ENCODE measurements at places on chromosomes 12 and 14.

DNA sequence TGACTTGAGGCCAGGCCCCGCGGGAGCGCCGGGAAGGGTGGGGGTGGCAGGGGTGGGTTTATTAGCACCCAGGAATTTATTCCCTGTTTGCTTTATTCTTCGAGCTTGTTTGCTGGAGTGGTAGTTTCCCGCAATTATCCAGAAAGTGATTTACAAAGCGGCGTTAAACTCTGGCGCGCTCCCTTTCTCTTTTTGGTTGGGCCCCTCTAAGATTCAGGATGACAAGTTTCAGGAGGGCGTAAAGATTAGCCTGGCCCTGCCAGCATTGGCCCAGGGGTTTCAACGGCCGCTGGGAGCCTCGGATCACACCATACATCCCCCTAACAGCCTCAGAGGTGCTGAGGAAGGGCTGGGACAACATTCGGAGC is 444 bp upstream of the NKX2-8 start:
- no peak for DNase-seq

DNA sequence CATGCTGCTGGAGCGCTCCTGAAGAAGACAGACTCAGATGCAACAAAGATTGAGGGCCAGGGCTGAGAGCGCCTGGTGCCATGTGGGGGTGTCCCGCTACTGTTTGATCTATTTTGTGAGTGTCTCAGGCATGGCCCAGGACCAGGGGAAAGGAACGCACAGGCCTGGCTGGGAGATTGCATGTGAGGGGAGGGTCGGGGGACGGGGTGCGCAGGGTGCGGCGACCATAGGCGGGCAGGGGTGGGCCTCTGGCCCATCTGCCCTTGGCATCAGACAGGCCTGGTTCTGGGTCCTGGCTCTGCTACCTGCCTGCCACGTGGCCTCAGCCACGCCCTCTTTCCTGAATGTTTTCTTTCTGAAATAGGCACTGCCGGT is 47.5 kb downstream of the BEGAIN start:
- no peak for DNase-seq

- DNase-seq, result no peak
Measured at GRCh38 chr14:25350802-25351201, 300.9 kb upstream of the STXBP6 start.

DNA sequence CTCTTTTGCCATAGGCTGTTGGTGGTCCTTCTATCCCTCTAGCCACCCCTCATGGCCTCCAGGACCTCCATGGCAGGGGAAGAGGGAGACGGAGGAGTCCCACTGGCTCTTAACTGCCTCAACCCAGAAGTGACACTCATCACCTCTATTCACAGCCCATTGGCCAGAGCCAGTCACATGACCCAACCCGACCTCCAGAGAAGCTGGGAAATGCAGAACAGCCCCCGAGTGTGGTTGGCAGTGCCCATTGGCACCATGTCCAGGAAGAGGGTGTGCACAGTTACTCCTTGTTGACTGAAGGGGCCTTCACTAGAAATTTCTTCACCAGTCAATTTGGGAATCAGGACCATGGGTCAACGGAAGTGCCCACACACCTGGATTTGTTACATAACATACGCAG is 17.0 kb upstream of the BCL11B start:
- no peak for DNase-seq

- no peak for DNase-seq
Measured at GRCh38 chr14:90587918-90588317, 191.1 kb downstream of the CALM1 start.

GRCh38 chr14:65214741-65215140 is 112.4 kb upstream of the MAX start:
- no peak for DNase-seq

GRCh38 chr12:88298761-88299242 is 156.7 kb downstream of the TMTC3 start:
- DNase-seq, result no peak

DNA sequence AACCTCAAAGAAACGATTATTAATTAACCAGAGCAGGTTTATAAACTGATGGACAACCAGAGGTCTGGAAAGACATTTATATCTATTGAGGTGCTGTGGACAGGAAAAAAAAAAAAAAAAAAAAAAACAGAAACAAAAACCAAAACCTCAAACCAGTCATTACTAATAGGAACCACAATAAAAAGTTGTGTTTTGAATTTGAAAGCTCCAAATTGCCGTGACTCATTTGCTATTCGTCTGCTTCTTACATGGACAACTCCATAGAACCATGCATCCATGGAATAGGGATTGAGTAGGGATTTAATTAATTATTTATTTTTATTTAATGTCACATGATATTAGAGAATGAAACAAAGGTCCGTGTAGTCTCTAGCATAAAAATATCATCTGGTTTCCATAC is 134.1 kb upstream of the SSTR1 start:
- no peak for DNase-seq

- peak; percentile 50 for DNase-seq
Measured at GRCh38 chr12:82996168-82996812, 309.6 kb downstream of the TMTC2 start.

- DNase-seq, result no peak
Measured at GRCh38 chr12:22670762-22671161, 45.8 kb downstream of the ETNK1 start.

- DNase-seq, result no peak
Measured at GRCh38 chr14:68476212-68477109, 316.4 kb downstream of the ZFP36L1 start.

DNA sequence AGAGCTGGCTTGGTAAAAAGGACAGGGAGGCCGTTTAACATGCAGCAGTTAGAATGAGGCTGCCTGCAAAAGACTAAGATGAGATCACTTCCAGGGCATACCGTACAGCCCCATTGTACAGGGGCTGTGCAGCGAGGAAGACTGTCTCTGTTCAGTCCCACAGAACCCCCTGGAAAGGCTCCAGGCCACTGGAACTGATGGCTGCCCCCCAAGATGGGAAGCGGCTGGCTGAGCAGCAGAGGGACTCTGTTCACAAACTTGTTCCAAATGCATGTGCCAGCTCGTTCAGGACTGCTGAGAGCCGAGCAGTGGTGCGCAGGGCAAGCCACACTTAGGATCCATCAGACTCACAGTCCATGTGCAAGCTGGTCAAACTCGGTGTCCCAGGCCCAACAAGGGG is 82.9 kb downstream of the CHGA start:
- no peak for DNase-seq

- DNase-seq, result no peak
Measured at GRCh38 chr14:74977164-74977900, 21.9 kb upstream of the PGF start.

GRCh38 chr14:95496690-95497259 is 19.7 kb downstream of the SYNE3 start:
- no peak for DNase-seq

GRCh38 chr12:47547077-47547476 is 158.8 kb downstream of the RPAP3 start:
- no peak for DNase-seq

- no peak for DNase-seq
Measured at GRCh38 chr12:71556875-71557274, 106.8 kb downstream of the ZFC3H1 start.

GRCh38 chr12:49983892-49984291 is 11.1 kb downstream of the AQP6 start:
- DNase-seq, result peak; percentile 33

- DNase-seq, result peak; percentile 47
Measured at GRCh38 chr14:28656704-28657255, 109.8 kb upstream of the FOXG1 start.

DNA sequence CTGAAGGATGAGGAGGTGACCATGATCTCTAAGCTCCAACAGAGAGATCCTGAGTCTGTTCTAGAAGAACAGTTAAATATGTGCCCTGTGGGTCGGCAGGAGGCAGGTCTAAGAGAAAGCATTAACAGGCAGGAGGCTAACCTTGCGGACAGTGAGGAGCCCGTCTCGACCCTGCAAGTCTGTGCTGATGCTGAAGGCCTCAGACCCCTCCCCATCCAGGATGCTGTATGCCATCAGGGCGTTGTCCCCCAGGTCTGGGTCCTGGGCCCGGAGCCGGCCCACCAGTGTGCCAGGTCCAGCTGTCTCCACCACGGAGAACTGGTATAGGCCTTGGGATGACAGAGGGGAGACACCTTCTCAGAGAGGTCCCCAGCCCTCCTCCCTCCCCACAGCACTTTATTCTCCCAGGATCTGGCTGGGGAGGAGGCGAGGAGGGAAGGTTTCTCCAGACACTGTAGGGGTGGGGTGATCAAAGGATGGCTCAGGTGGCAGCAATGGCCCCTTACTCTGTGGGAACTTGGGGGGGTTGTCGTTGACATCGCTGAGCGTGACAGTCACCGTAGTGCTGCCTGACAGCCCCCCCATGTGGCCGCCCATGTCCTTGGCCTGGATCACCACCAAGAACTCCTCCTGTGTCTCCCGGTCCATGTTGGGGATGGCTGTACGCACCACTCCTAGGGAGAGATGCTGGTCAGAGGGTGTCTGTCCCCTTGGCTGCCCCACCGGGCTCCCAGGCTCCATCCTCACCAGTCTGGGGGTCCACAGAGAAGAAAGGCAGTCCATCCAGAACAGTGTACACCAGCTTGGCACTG is 3.1 kb downstream of the CDH24 start:
- no peak for DNase-seq

DNA sequence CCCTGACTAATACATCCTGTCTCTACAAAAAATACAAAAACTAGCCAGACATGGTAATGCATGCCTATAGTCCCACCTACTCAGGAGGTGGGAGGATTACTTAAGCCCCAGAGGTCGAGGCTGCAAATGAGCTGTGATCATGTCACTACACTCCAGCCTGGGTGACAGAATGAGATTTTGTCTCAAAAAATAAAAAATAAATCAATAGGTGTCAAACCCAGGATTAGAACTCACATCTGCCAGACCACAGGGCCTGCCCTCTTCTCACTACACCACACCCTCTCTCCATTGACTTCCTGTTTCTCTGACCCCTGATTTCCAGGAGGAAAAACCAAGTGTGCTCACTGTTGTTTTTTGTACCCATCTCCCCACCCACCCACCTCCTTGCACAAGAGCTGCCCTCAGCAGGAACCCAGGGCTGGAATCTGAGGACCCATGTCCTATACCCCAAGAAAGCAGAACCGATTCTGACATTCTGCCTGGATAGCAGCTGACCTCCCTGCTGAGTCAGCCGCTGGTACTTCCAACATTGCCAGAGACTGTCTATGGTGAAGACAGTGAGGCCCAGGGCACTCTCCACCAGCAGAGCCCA is 6.2 kb downstream of the CMKLR1 start:
- DNase-seq, result no peak

- DNase-seq, result no peak
Measured at GRCh38 chr12:67989184-67989920, at the start of gene IFNG-AS1. IFNG-AS1 (plus strand) TSS chr12:67989447.

GRCh38 chr14:21913759-21914158 is 240.1 kb upstream of the OR4E1 start:
- DNase-seq, result peak; percentile 15

DNA sequence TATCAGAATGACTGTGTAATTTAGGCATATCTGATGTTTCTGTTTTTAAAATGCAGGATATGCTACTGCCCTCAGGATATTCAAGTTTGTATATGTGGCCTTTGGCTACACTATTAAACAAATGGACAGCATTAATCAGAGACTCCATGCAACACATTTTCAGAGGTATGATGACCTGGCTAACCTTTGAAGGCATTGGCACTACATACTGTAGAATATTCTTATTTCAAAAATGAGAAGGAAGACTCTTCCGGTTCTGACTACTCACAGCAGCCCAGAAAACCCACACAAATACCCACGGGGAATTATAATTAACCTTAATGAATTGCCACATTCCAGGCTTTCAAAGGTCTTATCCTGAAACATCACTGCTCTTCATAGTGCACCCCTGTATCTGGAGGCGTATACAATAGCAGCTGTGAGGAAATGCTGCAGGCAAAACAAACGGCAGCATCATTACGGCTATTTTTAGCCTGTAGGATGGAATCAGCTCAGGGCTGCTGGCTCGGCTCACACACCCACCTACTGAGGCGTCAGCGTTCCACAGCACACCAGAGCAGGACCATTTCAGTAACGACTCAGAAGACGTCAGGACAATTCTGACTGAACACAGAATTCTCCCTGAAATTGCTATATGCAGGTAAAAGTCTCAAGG is 648.5 kb downstream of the RPS29 start:
- DNase-seq, result no peak

DNA sequence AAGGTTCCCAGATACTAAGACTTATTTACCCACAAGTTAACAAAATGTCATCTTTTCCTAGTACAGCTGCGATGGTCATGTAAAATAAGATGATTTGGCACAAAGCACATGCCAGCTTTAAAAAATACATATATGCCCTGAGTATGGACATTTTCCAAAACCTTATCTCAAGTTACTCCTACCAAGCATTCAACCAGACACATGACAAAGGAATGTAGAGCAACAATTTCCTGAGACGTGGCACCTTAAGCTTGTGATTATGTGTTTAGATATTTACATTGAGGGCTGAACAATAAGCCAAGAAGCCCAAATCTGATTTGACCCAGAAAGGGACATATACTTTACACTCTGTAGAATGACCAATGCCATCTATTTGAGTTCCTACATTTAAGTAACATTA is 24.5 kb upstream of the OVCH1 start:
- no peak for DNase-seq

DNA sequence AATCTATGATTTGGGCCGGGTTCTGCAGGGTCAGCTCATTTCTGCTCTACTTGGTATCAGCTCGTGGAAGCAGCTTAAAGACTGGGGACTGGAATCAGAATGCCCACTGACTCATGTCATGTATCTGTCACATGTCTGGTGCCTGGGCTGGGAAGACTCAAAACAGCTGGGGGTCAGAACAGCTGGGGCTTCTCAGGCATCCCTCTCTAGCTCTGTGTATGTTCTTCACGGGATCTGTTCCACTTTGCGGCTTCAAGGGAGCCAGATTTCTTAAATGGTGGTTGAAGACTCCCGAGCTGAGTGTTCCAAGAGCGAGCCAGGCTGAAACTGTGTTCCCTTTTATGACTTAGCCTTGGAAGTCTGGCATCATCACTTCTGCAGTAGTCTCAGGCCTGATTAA is 11.9 kb downstream of the AEBP2 start:
- DNase-seq, result no peak

DNA sequence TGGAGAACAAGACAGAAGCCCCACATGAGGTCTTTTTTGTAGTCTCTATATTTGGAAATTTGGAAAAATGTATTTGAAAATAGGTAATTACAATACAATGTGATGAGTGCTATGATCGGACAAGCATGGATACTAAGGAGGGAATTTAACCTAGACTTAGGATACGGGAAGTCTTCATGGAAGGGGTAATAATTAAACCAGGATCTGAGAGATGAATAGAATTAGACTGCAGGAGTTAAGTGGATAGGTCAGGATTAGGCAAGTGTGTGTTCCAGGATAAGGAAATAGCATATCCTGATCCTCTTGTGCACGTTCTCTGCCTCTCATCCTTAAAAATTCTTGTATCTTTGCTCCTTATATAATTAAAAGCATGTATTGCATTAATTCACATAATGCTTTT is 223.3 kb upstream of the PRICKLE1 start:
- no peak for DNase-seq

GRCh38 chr14:63470962-63471793 is 72.0 kb downstream of the PPP2R5E start:
- no peak for DNase-seq

DNA sequence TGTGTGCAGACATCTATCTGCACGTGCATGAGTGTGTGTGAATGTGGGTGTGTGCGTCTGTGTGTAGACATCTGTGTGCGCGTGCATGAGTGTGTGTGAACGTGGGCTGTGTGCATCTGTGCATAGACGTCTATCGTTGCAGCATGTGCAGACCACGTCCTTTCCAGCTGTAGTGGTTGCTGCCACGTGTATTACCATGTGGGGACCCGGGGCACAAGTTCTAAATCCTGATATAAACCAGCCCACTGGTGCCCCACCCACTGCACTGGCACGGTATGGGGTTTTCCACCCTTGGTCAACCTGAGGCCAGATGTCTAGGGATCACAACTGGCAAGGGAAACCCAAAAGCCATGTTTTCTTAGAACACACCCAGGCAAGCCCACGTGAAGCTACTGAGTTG is 197.0 kb downstream of the ANO2 start:
- DNase-seq, result no peak
